ENCODE measurements at places on chromosomes 4 and X.

DNA sequence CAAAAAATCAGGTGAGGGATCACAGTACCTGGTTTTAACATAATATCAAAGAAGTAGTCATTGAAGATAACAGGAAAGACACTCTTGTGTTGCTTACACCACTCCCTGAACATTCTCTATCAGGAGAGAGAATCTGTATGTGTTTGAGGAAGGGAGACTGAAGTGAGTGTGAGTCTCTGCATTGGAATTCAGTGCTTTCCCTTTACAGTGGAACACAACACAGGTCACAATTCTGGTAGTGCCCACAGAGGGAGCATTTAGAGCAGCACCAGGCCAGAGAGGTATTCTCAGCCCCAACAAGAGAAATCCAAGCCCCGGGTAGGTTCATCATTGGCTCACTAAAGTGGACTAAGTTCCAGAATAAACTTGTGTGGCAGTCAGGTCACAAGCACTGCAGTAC is 64.7 kb upstream of the UBQLN2 start:
- DNase-seq, result no peak

GRCh38 chr4:146661367-146661766 is 22.7 kb downstream of the POU4F2 start:
- no peak for DNase-seq

- DNase-seq, result no peak
Measured at GRCh38 chrX:106716004-106716403, 10.5 kb upstream of the RNF128 start.

- DNase-seq, result no peak
Measured at GRCh38 chr4:177293208-177294033, 16.3 kb upstream of the NEIL3 start.

- peak; percentile 22 for DNase-seq
Measured at GRCh38 chr4:176123710-176124407, 58.2 kb downstream of the WDR17 start.

DNA sequence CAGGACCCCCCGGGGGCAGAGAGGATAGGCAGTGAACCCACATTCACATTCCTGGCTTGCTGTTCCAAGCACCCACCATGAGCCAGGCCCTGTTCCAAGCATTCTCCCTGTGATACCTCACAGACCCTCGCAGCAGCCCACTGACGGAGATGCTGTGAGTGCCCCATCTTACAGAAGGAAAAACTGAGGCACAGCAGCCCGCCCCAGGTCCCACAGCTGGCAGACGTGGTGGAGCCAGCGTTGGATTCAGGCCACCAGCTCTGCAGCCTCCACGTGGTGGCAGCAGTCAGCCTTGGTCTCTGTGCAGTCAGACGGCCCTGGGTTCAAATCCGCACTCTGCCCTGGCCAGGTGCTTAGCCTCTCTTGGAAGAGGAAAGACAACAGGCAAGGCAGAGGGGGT is 16.8 kb downstream of the MAN2B2 start:
- DNase-seq, result no peak

- DNase-seq, result no peak
Measured at GRCh38 chrX:18951032-18951431, 32.9 kb downstream of the PHKA2 start.

DNA sequence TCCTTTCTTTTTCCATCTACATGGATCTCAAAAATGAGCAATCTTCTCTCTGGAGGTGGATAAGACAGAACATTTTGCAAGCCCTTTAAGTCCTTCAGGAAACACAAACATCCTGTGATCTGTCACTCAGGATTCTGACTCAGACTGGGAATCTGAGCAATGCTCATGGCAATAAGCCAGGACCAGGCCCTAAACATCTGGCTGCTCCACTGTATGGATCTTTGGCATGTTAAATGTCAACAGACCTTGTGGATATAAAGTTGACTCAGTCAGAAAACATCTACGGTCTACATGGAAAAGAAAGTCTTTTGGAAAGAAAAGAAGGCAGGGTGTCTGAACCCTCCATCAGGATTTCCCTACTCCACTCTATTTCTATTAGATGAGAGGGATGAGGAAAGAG is 17.8 kb upstream of the CHIC2 start:
- DNase-seq, result peak; percentile 99

- no peak for DNase-seq
Measured at GRCh38 chr4:147285751-147286150, 195.1 kb upstream of the EDNRA start.

GRCh38 chr4:82957045-82957444 is 53.6 kb downstream of the LIN54 start:
- no peak for DNase-seq

- DNase-seq, result no peak
Measured at GRCh38 chrX:11540532-11541377, 125.0 kb downstream of the ARHGAP6 start.

DNA sequence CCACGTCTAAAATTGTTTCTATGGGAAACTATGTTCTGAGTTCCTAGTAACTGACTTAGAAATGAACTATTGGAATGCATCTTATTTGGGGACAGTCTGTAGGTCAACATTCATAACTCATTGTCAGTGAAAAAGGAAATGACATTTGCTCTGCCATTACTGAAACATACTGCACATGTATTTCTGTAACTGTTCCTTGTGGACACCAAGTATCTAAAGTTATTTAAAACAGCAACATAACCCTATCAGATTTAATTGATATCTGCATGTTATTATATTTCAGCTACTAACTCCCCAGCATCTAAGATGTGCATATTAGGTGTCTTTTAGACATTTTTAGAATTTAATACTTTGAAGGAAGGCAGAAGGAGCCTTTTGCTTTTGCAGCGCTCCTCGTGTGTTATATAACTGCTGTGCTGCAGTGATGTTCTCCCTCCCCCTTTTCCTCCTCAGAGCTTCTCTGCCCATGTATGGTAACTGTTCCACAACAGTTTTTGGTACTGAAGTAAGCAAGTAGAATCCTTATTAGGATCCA is 37.2 kb upstream of the TMEM131L start:
- peak; percentile 22 for DNase-seq

- DNase-seq, result no peak
Measured at GRCh38 chr4:54103190-54103574, 3.2 kb downstream of the GSX2 start.

- no peak for DNase-seq
Measured at GRCh38 chr4:21248331-21248730, 548.1 kb downstream of the PACRGL start.

GRCh38 chrX:26783512-26784225 is 567.7 kb downstream of the MAGEB5 start:
- DNase-seq, result peak; percentile 32

- DNase-seq, result no peak
Measured at GRCh38 chr4:140807491-140808252, 51.5 kb upstream of the TBC1D9 start.

GRCh38 chrX:7019555-7019954 is 128.0 kb upstream of the STS start:
- DNase-seq, result no peak

- DNase-seq, result no peak
Measured at GRCh38 chr4:169064296-169064695, 54.2 kb upstream of the CBR4 start.

- no peak for DNase-seq
Measured at GRCh38 chrX:47091149-47091775, 13.0 kb downstream of the RGN start.

- peak; percentile 71 for DNase-seq
Measured at GRCh38 chrX:155027509-155028066, 944 bp downstream of the FUNDC2 start.

DNA sequence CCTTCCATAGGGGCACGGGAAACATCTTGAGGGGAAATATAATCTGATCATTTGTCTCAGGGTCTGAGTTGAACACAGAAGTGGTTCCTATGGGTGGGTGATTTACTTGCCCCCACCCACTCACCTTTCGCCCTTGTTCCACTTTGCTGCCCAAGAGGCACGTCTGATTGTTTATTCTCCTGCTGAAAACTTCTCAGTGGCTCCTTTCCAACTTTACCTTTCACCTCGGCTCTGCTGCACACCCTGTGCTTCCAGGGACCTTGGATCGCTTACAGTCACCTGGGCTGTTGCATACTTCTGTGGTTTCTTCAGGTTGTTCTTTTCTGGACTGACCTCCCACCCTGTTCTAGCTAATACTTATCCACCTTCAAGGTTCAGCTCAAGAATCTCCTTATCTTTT is 213.4 kb upstream of the JADE1 start:
- no peak for DNase-seq

GRCh38 chrX:134847133-134847532 is 143.7 kb upstream of the SMIM10 start:
- no peak for DNase-seq

GRCh38 chr4:39937683-39938268 is 39.9 kb downstream of the PDS5A start:
- DNase-seq, result no peak

DNA sequence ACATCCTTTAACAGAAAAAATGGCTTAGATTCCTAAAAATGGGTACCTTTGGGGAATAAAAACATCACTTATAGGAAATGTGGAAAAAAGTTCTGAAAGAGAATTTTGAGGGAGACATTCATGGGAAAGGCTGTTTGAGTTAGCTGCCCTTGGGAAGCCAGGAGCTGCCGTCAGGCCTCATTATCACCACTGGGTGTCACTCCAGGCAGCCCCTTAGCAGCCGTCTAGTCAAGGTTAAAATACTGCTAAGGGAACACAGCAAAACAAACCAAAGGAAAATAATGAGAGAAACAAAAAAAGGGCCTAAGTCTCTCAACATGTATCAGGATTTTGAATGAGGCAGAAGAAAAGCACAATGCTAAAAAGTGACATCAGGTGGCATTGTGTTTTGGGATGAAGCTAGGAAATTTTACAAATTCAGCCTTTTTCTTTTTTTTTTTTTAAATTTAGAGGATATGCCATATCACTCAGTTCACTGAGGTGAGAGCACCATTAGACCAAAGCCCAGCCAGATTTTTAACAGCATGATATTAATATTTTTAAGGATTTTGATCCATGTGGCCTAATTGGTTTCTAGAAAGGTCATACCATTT is 235.3 kb downstream of the GPAT3 start:
- DNase-seq, result peak; percentile 57

- no peak for DNase-seq
Measured at GRCh38 chr4:76987685-76988084, 38.1 kb downstream of the SEPTIN11 start.

Data from fibroblast of skin of right biceps (primary cell).